ENCODE measurements at places on chromosomes 2 and 18.

GRCh38 chr2:15584316-15584715, 7.4 kb upstream of the DDX1 start:
- no peak for DNase-seq

DNA sequence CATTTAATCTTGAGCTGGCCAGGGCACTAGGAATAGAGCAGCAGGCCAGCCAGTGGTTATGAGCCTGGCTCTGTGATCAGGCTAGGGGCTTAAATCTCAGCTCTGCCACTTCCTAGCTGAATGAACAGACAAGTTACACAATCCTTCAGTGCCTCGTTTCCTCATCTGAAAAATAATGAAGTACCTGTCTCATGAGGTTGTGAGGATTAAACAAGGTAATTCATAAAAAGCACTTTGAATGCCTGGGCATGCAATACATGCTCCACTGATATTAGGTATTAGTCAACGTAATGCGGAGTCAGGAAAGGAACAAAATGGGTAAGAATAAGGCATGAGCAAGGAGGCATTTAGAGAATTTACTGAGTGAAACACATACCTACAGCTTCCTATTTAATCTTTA, 100.2 kb downstream of the CCBE1 start:
- no peak for DNase-seq

GRCh38 chr2:42931146-42931817, 138.9 kb upstream of the HAAO start:
- DNase-seq: no peak

- peak; percentile 24 for DNase-seq
Measured at GRCh38 chr2:201450954-201451291, 335 bp downstream of the TRAK2 start.

DNA sequence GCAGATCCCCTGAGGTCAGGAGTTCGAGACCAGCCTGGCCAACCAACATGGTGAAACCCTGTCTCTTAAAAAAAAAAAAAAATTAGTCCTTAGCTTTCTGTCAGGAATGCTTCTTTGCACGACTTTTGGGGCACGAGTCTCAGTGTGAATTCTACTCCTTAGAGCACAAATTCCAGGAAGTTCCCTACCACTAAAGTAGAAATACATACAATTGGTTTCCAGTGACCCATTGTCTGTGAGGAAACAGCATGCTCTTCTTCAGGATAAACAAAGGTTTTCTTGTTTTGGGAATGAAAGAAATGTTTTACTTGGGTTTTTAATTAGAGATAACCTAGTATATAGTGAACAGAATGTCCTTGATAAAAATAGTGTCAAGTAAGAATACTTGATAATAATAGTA, 23.7 kb downstream of the PSMA8 start:
- no peak for DNase-seq

- DNase-seq: peak; percentile 39
Measured at GRCh38 chr18:35736696-35737095, 155.2 kb downstream of the GALNT1 start.

DNA sequence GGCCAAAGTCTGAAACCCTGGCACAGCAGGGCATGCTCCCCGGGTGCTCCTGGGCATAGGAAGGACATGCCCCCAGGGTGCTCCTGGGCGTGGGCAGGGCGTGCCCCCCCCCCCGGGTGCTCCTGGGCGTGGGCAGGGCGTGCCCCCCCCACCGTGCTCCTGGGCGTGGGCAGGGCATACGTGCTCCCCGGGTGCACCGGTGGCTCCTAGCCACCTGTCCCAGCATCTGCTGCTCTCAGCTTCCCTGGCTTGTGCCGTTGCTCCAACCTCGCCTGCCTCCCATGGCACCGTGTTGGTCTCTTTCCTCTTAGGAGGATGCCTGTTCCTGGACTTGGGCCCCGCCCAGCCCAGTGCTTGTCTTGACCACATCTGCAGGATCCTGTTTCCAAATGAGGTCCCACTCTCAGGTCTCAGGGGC, 95.6 kb upstream of the CTDP1 start:
- no peak for DNase-seq

DNA sequence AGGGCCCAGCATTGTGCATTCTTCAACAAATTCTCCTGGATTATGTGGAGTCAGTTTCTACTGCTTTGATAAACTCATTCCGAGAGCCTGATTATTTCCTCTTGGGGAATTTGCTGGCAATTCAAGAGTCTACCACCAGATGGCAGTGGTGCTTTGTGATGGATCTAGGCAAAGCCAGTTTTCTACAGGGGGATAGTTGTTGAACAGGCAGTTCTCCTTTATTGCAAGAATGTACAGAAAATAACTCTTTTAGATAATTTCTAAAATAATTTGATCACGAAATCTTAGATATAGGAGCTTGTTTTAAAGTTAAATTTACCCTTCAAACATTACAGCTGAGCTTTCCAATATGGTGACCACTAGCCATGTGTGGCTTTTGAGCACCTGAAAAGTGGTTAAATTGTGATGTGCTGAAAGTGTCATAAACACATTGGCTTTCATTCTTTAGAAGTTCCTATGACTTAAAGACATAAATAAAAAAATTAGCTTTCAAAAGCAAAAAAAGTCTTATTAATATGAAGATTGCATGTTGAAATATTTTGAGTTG, 66.7 kb upstream of the HAAO start:
- peak; percentile 80 for DNase-seq

DNA sequence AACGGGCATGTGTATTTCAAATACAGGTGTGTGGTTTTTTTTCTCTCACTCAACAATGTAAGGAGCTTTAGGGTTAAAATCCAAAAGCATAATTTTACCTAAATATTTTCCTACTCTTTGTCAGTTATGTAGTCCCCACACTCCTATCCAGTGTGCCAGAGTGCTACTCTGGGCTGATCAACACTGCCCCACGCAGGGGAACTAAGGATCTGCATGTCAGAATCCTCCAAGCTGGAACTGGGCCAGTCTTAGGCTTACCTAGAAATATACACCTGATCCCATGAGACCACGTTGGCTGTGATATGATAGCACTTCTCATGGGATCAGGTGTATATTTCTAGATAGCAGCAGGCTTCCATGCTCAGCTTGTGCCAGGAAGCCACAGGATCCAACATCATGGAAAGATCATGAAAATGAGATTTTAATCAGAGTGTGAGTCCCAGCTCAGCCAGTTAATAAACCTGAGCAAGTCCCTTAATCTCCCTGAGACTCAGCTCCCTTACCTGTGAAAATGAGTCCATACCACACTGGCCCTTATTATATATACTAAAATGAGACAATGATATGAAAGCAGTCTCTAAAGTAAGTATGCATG, 29.7 kb downstream of the CCDC141 start:
- peak; percentile 4 for DNase-seq

- peak; percentile 26 for DNase-seq
Measured at GRCh38 chr18:63111671-63112402, 207.7 kb downstream of the BCL2 start.

DNA sequence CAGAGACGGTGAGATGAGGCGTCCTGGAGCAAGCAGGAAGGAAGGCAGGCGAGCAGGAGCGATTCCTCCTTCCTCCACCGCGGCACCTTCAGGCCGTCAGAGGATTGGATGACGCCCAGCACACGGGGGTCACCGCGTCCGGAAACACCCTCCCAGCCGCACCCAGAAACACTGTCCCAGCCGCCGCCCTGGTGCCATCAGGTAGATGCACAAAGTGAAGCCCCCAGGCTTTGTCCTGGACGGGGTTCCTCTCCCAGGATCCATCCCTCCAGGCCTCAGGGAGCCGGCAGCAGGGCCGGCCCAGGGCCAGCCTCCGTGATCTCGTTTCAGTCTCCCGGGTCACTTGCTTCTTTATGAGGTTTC, 31.5 kb downstream of the RTP5 start:
- no peak for DNase-seq

- peak; percentile 50 for DNase-seq
Measured at GRCh38 chr2:177579486-177580036, 187.0 kb downstream of the AGPS start.

- no peak for DNase-seq
Measured at GRCh38 chr2:212344131-212344530, 194.5 kb downstream of the ERBB4 start.

DNA sequence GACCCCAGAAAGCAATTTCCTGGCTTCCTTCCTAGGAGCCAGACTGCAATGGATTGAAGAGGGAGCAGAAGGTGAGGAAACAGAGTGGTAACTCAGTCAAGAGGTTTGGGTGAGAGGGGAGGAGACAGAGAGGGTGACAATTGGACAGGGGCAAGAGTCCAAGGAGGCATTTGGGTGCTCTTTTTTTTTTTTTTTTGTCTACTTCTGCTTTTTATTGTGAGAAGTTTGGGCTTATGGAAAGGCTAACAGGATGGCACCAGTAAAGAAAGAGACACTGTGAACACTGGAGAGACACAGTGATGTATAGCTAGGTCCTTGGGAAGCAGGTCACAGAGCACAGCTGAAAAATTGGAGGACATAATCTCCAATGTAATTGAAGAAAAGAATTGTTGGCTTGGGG, 25.0 kb downstream of the CYBRD1 start:
- no peak for DNase-seq

DNA sequence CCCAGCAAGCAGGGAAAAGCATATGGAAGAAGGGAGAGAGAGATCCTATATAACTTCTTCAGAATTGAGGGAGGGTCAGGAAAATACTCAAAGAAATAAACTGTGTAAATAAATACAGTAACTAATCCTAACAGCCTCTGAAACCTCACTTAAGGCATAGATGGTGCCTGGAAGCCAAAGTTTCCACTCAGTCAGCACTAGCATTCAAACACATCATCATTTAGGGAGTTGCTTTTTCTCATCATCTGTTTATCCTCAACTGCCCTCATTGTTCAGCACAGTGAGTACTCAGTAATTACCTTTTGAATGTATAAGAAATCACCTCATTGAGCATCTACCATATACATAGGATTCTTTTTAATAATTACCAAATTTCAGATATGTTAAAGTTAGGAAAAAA, 262.9 kb downstream of the C1D start:
- DNase-seq: no peak

- no peak for DNase-seq
Measured at GRCh38 chr2:10721396-10722251, at the start of gene ATP6V1C2. Gene ATP6V1C2 (plus strand): TSS chr2:10721630. CDS start chr2:10722850, 1,220 bp downstream.

DNA sequence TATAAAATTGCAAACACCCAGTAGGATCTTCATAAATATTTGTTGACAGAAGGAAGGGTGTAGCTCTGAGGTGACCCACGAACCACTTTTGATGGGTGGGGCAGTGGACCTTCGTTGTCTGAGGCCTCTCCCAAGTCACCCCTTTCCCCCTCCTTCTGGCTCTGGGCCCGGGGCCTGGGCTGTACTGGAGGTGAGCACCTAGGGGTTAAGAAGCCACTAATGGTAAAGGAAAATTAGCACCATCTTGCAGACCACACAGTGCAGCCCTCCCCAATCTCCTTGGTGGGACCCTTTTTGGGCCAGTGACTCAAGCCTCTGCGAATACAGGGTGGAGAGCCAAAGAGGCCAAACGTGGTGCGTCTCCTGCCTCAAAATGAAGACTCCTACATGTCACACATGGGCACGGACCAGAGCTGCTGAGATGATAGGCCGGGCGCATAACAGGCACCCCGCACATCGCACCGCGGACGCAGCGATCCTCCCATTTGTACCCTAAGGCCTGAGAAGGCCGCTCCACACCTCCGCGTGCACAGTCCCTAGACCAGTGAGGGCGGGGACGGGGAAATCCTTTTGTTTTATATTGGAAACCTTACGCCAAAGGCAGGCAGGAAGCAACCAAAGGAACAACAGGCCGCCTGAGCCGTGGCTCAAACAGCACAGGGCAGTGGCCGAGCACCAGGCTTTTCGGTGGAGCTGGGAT, 31.9 kb upstream of the ATP6V1B1 start:
- DNase-seq: no peak

DNA sequence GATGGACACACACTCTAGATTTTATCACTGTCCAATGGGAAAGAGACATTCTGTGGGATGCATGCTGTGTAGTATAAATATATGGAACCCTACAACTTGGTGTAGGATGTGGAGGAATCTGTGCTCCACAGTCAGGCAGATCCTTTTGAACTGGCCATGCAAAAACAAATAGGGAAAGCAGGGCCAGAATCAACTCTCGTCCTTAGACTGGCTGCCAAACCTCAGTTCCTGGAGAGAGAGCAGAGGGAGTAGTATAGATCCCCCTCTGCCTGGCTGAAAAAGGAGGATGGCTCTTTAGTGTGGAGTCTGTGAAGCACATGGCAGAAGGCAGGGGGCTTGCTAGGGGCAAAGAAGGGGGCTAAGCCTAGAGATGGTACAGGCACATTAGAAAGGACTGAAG, 84.7 kb downstream of the LYPD6 start:
- DNase-seq: no peak

DNA sequence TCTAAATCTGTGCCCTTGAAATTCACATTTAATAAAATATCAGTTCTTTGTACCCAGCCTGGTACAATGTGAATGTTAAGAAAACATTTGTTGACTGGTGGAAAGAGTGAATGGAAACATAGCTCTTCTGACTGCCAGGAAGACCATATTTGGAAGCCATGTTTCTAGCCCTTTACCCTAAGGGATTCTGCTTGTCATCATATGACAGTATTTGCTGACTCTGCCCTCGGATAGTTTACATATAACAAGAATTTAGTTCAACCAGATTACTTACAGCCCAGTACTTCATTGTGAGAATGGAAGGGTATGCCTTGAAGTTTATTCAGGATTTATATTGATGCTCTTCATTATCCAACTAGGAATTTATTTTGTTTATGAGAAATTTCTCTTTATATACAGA, 13.8 kb upstream of the KCNS3 start:
- DNase-seq: no peak

GRCh38 chr2:150607390-150607811, 119.9 kb upstream of the RND3 start:
- DNase-seq: peak; percentile 60

GRCh38 chr2:215451012-215451756, 15.3 kb upstream of the FN1 start:
- DNase-seq: peak; percentile 86

DNA sequence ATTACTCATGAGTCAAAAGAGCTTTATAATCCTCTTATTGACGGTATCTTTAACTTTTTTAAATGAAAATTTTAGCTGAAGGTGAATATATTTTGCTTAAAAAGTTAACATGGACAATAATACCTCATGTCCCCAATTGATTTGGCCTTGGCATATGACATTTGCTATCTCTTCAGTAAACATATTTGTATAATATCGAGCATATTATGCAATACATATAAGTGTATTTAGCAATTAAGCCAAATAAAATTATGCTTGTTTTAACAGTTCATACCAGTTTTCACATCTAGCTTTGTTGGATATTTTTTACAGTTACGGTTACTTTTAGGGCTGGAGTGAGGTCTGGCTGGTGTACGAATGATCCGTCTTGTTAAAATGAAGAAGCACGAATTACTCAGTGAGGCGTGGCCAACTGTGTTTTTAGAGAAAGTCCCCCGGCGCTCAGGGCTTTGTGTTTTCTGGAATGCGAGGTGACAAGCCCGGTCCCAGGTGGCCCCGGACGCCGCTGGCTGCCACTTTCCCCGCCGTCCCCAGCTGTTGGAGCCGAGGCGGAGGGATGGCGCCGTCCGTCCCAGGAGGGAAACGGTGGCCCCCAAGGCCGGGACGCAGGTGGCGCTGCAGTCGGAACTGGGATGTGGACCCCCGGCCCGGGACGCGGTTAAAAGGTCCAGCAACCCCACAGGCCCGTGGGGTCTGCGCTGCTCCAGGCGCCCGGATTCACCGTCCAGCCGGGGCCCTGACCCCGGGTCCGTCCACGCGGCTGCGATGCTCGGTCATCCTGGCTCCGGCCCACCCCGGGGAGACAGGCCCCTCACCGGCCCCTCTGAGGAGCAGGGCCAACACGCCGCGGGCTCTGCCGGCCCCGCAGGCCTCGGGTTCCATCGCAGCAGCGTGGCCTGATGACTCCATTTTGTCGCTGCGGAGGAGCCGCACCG, 41.3 kb downstream of the TMEM18 start:
- DNase-seq: no peak

GRCh38 chr2:234496055-234496834, 636 bp downstream of the ARL4C start:
- DNase-seq: peak; percentile 20

GRCh38 chr2:59770651-59771050, 782.8 kb downstream of the BCL11A start:
- no peak for DNase-seq
